ENCODE measurements at places on chromosomes 3 and 15. TPM values are rescaled to one million over a fixed set of nuclear protein-coding genes. Genes with fewer than 3 reads are reported as not detected.

P4HTM gene
- total RNA-seq: 22.1 TPM

CCDC39 gene
- not detected for total RNA-seq

IMPG2 gene
- 0.41 TPM for total RNA-seq

AAGAB gene
- total RNA-seq: 28.0 TPM

- DNase-seq: no peak
Observed at GRCh38 chr3:20280257-20280656, 94.3 kb upstream of the SGO1 start.

CYP1A2 gene
- not detected for total RNA-seq

GRCh38 chr3:43378066-43378935 lies 92.0 kb downstream of the SNRK start:
- DNase-seq: no peak

- DNase-seq: no peak
Observed at GRCh38 chr3:159789742-159790635, 198.6 kb upstream of the IL12A start.

CCDC66 gene
- 15.6 TPM for total RNA-seq

CCDC50 gene
- 45.8 TPM for total RNA-seq

DNA sequence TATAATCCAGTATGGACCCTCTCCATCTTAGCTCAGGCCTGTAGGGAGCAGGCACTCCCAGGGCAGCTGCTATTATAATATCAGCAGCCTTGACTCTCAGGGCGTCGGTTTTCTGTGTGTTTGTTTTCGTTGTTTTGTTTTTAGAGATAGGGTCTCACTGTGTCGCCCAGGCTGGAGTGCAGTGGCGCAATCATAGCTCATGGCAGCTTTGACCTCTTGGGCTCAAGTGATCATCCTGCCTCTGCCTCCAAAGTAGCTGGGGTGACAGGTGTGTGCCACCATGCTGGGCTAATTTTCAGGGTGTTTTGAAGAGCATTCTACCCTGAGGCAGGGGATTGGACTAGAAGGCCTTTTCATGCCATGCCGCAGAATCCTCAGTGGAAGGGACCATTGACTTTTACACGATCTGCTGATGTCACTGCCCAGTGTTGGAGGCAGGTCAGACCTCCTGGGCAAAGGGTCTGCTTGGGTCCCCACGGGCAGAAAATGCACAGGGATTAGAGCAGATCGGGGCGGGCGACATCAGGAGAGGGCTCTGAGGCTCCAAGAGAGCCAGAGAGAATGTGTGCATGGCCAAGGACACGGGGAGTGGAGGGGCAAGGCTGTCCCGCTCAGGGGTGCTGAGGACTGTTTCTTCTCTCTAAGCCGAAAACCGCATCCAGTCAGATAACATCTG lies 7.8 kb downstream of the MELTF start:
- DNase-seq: no peak

GRCh38 chr3:133697960-133698359 lies 36.2 kb upstream of the TOPBP1 start:
- no peak for DNase-seq

- DNase-seq: no peak
Observed at GRCh38 chr15:66169625-66170024, 83.9 kb downstream of the MEGF11 start.

GRCh38 chr3:10381336-10381735 lies 60.4 kb upstream of the SEC13 start:
- DNase-seq: no peak

DNA sequence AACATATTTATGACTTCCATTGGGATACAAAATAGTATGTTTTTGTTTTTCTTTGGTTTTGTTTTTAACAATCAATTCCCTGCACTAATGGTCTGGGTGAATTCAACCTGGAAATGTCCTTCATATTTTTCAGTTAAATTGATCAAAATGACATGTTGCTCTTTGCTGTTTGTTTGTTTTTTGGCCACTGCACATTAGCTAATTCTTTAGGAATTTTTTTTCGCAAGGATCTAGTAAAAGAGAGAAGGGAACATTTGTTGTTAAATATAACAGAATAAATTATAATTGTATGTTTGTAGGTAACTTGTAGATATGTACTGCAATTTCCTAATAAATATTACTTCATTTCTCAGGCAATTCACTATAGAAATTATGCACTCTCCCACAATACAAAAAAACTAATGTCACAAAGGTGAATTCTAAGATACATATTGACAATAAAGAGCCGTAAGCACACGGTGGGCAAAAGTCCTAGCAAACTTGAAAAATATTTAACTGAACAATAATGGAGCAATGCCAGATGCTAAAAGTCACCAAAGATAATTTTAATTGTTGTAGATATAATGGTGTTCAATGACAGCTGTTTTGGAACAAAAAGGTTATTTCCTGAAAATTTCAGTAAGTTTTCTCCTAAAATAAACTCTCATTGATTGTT lies 21.4 kb upstream of the PPARG start:
- DNase-seq: no peak

GRCh38 chr3:38609386-38610111 lies 39.9 kb downstream of the SCN5A start:
- DNase-seq: peak; percentile 59

GRCh38 chr3:108387063-108387462 lies 90.7 kb downstream of the HHLA2 start:
- no peak for DNase-seq

SLC7A14 gene
- total RNA-seq: not detected

SLC51B gene
- not detected for total RNA-seq

ZNF35 gene
- total RNA-seq: 6.0 TPM

POTEB3 gene
- not detected for total RNA-seq

IP6K1 gene
- total RNA-seq: 36.6 TPM

C3orf80 gene
- 0.10 TPM for total RNA-seq

UNC13C gene
- not detected for total RNA-seq

DNA sequence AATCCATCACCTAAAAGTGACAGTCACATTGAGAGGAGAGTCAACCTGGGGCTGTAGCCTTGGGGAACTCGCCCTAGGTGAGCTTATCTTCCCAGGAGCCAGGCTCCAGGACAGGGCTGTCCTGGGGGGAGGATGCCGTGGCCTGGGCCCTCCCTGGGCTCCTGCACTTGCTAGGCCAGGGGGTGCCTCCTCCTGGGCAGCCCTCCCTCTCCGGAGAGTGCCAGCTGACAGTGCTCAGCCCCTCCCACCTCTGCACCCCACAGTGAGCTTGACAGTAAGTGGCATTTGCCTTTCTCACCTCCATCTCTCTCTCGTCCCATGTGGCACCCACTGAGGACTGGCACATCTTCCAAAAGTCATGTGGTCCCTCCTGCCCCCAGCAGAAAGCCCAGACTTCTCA lies 19.1 kb downstream of the UROC1 start:
- no peak for DNase-seq

All from heart left ventricle (tissue), 16 donors.